ENCODE measurements at places on chromosomes 3 and 15.
A peak's percentile ranks its signal among the peaks of the same experiment; 100 is the strongest.

GRCh38 chr15:61681676-61682075, 378.6 kb downstream of the VPS13C start:
- DNase-seq = no peak

DNA sequence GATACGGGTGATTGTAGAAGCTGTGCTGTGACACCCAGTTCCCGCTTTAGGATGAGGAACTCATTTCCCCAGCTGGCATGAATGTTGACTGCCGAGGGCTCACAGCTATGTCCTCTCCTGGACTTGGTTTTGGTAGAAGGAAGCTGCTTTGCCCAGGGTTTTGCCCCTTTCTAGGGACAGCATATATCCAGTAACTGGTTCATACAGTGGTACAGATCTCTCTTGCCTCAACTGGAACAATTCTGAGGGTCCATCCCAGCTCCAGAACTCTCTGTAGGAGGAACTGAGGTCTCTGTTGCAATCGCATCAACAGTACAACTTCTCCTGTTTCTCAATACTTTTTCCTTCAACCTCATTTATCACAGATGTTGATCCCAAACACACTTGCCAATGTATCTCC, 54.5 kb upstream of the FNDC3B start:
- no peak for DNase-seq

GRCh38 chr3:12662593-12663400, 1.1 kb downstream of the RAF1 start:
- DNase-seq = no peak

DNA sequence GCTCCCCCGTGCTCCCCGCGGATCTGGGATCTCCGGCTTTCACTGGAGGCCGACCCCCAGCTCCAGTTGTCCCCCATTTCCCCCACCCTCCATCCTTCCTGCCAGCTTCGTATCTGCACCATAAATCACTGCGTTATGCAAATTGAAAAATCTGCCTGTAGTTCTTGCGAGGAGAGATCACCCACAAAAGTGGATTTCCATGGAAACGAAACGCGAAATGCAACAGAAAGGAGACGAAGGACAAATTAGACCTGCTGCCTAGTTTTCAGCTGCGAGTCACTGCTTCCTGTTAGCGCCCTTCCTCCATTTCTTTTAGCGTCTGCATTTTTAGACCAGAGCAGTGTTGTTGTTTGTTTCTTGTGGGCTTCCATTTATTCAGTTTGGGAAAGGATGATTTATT, 127.1 kb upstream of the ATP10A start:
- no peak for DNase-seq

GRCh38 chr3:78322780-78323179, 1282.9 kb downstream of the ROBO2 start:
- no peak for DNase-seq

DNA sequence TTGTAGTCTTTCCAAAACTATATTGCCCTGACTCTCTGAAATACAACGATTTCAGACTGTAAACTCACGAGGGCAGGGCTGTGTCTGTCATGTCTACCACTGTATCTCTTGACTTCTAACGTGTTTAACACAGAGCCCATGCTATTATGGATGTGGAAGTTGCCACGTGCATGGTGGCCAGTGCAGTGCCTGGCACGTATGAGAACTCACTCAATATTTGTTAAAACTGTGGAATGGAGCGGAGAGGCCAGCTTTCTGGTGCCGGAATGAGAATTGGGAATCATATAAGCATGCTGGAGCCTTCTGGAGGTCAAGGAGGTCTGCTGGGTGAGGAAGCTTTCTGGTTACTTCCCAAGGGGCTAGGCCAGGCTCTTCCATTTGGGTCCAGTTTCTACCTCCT, 220.6 kb upstream of the LYSMD4 start:
- DNase-seq = no peak

- no peak for DNase-seq
These were observed 288.0 kb downstream of the UACA start for GRCh38 chr15:70475407-70475781.

GRCh38 chr3:129120254-129121004, 1.2 kb downstream of the RAB43 start:
- peak; percentile 67 for DNase-seq

DNA sequence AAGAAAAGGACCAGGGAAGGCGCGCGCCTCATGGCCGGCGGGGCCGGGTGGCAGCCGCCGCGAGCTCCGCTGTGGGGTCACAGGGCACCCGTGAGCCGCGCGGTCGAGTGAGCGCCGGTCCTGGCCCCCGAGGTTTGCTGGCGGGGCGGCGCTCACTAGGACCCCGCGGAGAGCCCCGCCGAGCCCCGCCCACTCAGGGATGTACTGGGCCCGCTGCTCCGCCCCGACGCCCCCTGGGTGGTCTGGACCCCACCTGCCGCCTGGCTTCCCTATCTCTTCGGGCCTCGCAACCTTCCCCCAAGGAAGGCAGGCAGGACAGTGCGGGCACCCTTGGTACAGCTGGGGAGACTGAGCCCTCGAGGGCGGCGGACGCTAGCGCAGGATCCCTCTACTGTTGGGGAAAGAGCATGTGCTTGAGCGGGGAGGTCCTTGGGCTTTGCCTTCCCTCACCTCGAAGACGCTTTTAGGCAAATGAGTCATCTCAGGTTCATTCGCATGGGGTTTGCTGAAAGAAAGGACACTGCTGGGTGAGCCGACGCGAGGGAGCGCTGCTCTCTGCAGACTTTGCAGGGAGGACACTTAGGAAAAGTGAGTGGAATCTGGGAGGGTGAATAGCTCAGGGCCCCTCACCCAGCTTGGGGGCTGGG, at the start of gene CHRNB4:
CHRNB4 (minus strand) TSS at position 109 of the 647 bp plus-strand sequence; CDS start at position 32, 77 bp downstream.
- no peak for DNase-seq

DNA sequence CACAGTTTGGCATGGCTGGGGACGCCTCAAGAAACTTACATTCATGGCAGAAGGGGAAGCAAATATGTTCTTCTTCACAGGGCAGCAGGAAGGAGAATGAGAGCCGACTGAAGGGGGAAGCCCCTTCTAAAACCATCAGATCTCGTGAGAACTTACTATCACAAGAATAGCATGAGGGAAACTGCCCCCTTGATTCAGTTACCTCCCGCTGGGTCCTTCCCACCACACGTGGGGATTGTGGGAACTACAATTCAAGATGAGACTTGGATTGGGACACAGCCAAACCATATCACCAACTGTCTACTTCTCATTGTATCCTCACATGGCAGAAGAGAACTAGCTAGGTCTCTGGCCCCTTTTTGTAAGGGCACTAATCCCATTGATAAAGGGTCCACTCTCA, 30.5 kb downstream of the CCDC32 start:
- no peak for DNase-seq

GRCh38 chr15:74301583-74302361, 65.6 kb downstream of the CCDC33 start:
- no peak for DNase-seq

GRCh38 chr3:128438488-128439072, 28.1 kb downstream of the DNAJB8 start:
- no peak for DNase-seq

DNA sequence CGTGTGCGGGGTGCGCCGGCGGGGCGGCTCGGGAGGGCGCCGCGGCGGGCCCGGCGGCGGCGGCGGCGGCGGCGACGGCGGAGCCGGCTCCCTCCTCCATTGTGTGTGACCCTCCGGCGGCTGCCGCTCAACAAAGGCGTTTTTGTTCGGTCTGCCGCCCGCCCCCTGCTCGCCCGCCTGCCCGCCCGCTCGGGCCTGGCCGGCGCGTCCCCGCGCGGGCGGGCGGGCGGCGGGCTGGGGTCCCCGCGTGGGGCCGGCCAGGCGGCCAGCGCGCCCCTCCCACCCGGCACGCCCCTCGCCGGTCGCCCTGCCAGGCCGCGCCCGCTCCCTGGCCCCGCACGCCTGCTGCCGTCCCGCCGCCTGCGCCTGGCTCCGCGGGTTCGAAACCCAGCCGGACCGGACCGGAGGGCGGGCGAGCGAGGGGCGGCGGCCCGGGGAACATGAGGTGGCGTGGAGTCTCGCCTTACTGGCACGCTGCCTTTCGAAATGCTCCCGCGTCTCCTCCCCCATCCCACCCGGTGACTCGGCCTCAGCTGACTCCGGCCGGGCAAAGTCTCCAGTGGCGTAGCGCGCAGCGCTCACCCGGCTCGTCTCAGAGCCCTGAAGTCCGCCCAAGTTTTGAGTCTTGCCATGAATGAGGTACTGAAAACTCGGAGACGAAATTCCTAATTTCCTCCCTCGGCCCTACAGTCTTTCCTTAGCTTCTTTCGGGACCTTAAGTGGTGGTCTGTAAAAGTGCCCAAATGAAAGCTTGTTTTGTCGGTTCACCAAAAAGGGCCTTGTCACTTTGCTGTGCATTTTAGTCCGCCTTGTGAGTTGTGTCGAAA, 588 bp downstream of the MAPK6 start:
- DNase-seq = peak; percentile 23

- no peak for DNase-seq
These were observed 309.1 kb downstream of the KCNH8 start for GRCh38 chr3:19457449-19457848.

GRCh38 chr3:121481106-121481880, 64.5 kb downstream of the POLQ start:
- no peak for DNase-seq

- no peak for DNase-seq
These were observed 106.8 kb downstream of the GABRG3 start for GRCh38 chr15:27077790-27078189.

DNA sequence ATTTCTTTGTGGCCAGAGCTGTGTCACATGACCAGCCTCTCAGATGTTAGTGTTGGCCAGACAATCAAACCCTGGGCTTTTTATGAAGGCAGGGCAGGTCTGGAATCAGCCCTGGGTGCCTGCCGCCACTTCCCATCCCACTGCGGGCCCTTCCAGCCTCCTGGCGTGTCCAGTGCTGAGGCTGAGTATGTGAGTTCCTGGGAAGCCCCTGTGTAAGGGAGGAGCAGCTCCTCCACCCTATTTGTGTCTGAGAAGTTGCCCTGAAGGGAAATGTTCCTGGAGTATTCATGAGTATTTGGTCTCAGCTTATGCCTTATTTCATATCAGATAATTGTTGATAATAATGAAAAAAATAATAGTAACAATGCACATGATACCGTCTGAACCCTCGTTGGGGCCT, 190.1 kb downstream of the NSMCE3 start:
- DNase-seq = no peak

DNA sequence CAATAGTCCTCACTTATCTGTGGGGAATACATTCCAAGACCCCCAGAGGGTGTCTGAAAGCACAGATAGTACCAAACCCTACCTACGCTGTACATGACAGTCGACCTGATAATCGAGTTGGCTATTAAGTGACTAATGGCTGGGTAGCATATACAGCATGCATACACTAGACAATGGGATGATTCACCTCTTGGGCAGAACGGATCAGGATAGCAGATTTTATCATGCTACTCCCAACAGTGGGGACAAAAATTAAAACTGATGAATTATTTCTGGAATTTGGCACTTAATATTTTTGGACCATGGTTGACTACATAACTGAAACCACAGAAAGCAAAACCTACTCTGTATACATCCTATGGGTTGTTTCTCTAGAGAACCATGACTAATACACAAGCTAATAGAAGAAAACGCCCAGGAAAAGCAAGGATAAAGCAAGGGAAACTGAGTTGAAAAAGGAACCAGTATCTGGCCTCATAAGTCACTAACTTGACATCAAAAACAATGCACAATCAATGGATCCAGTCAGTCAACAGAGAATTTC, 15.5 kb downstream of the ATG3 start:
- no peak for DNase-seq

GRCh38 chr3:132290833-132291232, 26.4 kb upstream of the ACP3 start:
- no peak for DNase-seq

- no peak for DNase-seq
These were observed 8.5 kb upstream of the MUC4 start for GRCh38 chr3:195820186-195820585.

DNA sequence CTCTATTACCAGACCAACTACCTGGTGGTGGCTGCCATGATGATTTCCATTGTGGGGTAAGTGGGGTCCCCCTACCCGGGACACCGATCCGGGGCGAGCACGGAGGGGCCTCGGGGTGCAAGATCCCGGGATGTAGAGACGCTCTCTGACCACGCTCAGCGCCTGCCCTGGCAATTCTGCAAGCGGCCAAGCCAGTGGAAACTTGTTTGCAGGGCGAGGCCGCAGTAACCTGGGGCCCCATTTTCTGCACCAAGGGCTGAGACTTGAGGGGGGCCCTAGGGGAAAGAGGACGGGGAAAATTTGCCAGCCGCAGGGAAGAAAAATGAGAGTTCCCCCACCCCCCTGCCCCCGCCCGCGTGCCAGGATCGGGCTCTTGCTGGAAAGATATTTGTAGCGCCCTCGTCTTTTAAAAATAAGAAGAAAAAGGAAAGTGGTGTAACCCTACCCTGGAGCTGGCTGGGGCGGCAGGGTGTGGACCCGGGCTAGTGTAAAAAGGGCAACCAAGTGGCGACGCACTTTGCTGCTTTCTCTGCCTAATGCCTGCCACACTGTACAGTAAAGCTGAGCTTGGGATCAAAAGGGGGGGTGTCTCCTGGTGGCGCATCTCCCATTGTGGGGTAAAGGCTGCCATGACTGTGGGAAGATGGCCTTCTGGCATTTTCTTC, 563 bp downstream of the ARL6IP5 start:
- DNase-seq = no peak

GRCh38 chr15:65517866-65518207, 348 bp upstream of the DPP8 start:
- DNase-seq = no peak

GRCh38 chr15:39512643-39513042, 68.2 kb upstream of the THBS1 start:
- DNase-seq = no peak

Data from stimulated activated CD8-positive, alpha-beta memory T cell treated with anti-CD3 and anti-CD28 coated beads, Interleukin-7, amount 100 ng/mL, for 1 hour (primary cell).